LNCaP clone FGC (cell line): ENCODE measurements at places on chromosomes 13 and 19.

DNA sequence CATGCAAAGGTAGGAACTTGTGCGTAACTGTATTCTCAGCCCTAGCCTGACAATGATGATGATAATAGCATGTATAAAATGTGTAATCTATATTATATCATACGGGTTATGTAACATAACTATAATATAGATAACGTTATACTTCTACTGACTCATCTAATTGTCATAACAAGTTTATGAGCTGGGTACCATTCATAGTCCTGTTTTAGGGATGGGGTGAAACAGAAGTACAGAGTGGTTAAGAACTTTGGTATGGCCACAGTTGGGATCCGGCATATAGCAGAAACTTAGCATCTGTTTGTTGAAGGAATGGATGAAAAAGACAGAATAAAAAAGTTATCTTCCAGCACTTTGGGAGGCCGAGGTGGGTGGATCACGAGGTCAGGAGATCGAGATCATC, 5.2 kb downstream of the CTU1 start:
- no peak for DNase-seq

DNA sequence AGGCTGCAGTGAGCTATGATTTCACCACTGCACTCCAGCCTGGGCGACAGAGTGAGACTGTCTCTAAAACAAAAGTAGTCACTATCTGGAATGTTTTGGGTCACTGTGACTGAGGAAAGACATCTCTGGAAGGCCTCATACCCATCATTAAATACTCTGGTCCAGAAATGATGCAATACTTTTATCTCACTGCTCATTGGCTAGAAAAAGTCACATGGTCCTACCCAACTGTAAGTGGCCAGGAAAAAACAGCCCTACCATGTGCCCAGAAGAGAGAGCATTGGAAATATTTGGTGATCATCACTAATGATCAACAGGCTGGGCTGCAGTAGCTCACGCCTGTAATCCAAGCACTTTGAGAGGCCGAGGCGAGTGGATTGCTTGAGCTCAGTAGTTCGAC, 29.8 kb downstream of the PNPLA6 start:
- DNase-seq: no peak

DNA sequence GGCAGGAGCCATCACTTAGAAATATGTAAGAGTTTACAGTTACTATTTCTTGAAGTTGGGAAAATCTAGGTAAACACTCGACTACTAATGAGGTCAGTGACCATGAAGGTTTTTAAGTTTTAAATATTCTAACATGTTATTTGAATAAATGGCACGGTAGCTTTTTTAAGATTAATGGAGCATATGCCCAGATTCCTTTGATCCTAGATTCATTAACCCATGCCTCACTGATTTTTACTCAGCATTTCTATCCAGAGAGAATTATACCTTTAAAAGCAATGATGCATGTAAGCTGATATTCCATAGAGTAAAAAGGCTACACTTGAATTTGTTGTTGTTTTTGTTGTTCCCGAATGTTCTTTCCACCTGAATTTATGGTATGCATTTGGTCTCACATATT, 541.4 kb downstream of the DACH1 start:
- no peak for DNase-seq

DNA sequence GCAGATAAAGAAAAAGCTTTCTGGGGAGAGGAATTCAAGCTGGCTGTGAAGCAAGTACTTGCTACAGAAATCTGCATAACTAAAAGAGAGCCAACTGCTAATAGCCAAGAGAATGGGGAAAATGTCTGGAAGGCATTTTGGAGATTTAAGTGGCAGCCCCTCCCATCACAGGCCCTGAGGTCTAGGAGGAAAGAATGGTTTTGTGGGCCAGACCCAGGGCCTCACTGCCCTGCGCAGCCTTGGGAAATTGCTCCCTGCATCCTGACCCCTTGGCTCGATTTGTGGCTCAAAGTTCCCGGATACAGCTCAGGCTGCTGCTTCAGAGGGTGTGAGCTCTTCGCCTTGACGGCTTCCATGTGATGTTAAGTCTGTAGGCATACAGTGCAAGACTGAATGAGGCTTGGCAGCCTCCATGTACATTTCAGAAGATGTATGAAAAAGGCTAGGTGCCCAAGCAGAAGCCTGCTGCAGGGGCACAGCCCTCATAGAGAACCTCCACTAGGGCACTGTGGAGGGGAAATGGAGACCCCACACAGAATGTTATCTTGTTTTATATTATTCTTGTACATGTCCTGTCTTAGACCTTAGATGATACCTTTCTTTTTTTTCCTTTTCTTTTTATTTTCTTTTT, 34.4 kb downstream of the MZT1 start:
- no peak for DNase-seq

- DNase-seq: no peak
Observed at GRCh38 chr19:51772977-51773376, 12.0 kb downstream of the FPR2 start.

- DNase-seq: no peak
Observed at GRCh38 chr13:113917096-113917495, 53.2 kb upstream of the GAS6 start.

GRCh38 chr13:104522235-104523072, 1456.2 kb upstream of the SLC10A2 start:
- DNase-seq: no peak

DNA sequence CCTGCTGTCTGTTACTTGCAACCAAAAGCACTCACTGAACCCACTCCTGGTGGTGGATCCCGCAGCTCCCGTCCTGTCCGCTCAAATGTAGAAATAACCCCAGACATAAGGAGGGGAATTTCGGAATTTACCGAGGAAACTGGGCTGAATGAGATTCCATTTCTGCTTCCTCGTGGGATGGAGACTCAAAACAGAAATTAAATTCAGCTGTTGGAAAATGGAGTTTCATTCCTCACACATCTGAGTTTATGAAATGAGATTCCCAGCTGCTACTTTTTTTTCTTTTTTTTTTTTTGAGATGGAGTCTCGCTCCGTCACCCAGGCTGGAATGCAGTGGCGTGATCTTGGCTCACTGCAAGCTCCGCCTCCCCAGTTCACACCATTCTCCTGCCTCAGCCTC, 44.3 kb downstream of the COLGALT1 start:
- DNase-seq: no peak

GRCh38 chr13:48731957-48732569, 78.3 kb downstream of the CYSLTR2 start:
- DNase-seq: no peak

DNA sequence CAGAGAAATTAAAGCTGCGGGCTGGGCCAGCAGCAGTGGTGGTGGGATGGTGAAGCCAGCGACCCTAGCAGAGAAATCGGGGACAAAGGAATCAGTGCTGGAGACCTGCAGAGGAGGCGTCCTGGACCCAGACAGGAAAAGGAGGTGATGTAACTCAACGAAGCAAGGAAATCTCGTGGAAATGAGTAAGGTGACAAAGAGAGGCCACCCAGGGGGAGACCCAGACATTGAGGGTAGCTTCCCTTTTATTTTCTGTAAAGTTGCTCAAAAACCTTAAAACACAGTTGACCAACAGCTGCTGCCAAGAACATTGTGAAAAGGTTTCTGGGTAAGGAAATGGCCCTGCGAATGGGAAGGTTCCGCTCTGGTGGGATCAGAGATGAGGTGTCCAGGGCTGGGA, 13.3 kb upstream of the RETN start:
- no peak for DNase-seq

DNA sequence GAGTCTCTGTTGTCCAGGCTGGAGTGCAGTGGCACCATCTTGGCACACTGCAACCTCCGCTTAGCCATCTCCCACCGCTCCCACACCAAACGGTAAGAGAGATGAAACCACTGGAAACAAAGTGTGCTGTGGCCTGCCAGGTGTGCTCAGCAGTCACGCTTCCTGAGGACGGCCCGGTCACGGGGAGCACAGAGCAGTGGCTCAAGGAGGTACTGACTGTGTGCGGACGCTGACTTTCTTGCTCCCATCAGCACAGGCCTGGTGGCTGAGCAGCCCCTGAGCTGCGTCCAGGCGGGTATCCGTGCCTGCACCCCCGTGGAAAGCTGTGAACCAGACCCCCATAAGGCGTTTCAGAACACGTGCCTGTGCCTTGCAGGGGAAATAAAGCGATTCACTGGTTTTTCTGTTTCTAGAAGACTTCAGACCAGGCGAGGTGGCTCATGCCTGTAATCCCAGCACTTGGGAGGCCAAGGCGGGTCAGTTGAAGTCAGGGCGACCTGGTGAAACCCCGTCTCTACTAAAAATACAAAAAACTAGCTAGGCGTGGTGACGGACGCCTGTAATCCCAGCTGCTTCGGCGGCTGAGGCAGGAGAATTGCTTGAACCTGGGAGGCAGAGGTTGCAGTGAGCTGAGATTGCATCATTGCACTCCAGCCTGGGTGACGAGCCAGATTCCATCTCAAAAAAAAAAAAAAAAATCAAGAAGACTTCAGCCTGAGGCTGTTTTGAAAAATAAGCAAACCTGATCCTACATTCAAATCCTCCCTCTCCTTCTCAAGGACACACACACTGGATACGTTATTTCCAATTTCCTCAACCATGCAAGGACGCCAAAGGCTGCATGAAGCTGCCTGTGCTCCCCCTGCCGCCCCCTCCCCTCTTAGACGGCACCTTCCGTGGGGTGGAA, 25.5 kb downstream of the ADPRHL1 start:
- no peak for DNase-seq

- no peak for DNase-seq
Observed at GRCh38 chr19:49431330-49431749, 6.2 kb downstream of the GFY start.

DNA sequence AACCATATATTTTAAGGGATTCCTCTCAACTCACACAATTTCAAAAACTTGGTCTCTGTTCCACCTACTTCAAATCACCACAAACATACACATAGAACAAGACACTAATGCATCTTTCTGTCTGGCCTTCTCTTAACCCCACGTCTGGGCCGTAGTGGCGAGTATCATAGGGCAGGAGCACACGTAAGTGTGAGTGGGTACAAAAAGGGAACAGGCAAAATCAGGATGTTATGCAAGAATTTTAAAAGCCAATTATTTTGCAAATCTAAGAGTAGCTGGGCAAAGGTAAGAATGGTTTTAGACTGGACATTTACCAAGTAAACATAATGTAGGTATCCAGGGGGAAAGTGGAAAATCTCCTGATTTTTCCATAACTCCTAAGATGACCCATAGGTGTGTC, 35.1 kb downstream of the MTMR6 start:
- no peak for DNase-seq

- DNase-seq: no peak
Observed at GRCh38 chr13:91955546-91956355, 557.3 kb downstream of the GPC5 start.

GRCh38 chr19:33464010-33464732, 57.4 kb downstream of the PEPD start:
- no peak for DNase-seq

DNA sequence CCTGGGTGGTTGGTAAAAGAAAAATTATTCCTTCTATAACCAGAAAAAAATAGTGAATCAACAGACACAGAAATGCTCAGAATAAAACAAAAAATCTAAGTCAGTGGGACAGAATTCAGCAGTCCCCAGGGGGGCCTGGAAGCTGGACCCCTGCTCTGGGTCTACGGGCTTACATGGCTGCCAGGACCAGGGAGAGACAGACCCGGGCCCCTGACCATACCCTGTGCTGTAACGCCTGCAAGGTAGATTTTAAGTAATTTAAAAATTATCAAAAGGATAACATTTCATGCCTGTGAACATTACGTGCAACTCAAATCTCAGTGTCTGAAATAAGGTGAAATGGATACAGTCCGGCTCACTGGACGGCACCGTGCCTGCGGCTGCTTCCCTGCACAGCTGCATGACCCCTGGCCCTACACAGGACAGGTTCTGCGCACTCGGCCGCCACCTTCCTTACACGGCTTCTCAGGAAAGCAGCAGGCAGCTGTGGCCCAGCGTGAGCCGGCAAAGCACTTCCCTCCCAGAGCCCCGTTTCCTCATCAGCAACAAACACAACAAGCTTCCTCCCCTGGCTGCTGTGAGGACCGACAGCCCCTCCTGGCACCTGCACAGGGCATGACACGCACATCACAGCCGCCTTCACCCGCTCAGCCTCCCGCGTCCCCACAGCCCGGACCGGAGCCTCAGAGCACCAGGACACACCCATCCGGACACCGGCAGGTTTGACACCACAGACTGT, 22.2 kb downstream of the RASA3 start:
- DNase-seq: no peak

- no peak for DNase-seq
Observed at GRCh38 chr19:4352701-4353121, 9.3 kb downstream of the MPND start.

DNA sequence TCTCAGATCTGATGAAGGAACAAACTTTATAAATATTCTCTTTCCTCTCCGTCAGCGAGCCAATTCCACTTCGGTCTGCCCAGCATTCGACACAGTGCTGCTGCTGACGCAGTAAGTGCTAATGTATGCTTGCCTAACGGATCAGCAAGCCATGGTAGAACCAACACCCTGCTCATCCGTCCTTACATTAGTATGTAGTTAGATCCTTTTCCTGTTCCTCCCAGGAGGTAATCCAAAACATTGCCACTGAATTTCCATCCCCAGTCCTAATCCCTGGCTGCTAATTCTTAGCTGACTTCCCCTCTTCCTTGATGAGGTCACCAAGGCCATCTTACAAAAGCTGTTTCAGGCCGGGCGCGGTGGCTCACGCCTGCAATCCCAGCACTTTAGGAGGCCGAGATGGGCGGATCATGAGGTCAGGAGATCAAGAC, 88.0 kb downstream of the STARD13 start:
- DNase-seq: no peak

DNA sequence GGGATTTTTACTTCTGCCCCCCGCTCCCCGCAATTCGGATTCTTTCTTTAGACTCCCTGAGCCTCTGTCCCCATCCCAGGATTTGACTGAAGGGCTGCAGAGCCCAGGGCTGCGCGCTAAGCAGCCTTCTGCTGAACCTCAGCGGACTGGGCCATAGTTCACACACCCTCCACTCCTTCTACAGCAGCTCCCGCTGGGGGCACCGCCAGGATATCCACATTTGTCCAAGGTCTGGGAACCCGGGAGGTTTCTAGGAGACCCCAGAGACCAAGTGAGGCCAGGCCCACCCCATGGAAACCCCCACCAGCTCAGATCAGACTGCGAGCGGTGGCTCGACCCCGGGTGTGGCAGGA, 463.3 kb downstream of the ITGBL1 start:
- DNase-seq: no peak

DNA sequence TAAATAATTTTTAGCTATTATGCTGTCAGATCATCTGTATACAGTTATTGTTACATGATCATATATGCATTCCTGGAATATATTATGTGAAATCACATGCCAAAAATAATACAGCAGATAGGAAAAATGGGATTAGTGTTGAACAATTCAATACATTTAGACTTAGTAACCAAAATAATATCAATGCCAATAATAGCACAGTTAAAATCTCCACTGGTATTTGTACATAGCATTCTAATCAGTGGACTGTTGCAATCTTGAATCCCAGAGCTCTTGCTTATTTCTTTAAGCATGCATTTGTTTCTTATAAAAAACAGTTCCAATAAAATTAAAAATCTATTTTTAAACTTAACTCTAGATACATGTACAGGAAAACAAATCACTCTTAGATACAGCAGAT, 2772.2 kb downstream of the PCDH9 start:
- no peak for DNase-seq

DNA sequence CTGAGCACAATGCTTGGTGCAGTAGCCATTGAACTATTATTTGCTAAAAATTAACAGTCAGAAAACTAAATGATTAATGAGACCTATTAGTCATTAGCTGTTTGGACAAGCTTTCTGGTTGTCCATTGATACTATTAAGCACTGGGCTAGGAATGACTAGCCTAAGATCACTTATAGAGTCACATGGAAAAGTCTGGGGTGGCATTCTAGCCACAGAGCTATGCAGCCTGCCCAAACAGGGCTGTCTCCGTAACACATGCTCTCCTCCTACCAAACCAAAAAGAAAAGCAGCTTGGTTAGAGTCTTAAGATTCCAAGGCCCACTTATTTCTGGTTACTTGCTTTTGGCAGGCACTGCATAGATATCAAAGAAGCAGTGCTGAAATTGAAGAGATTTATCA, 193.5 kb upstream of the NBEA start:
- DNase-seq: no peak
